ENCODE measurements at places on chromosomes 5 and 9. TPM values are rescaled to one million over a fixed set of nuclear protein-coding genes. Genes with fewer than 3 reads are reported as not detected.

The CARD9 gene
- 7.2 TPM for total RNA-seq

The MAST4 gene
- total RNA-seq, result 19.0 TPM

The SPINK5 gene
- total RNA-seq, result not detected

GRCh38 chr9:134597041-134597913 lies 44.3 kb upstream of the COL5A1 start:
- H3K36me3 ChIP-seq, result no peaks in the 10 kb centered on the region
- no peaks in the 10 kb centered on the region for H3K27me3 ChIP-seq
- no peak overlapping the region for H3K27ac ChIP-seq
- no peaks in the 10 kb centered on the region for H3K4me1 ChIP-seq

GRCh38 chr5:1859099-1859498 lies 23.6 kb downstream of the IRX4 start:
- H3K4me3 ChIP-seq, result no peak overlapping the region
- DNase-seq, result no peak
- no peaks in the 10 kb centered on the region for H3K36me3 ChIP-seq
- peaks cover 10% of the 10 kb centered on the region for H3K27me3 ChIP-seq
- H3K4me1 ChIP-seq, result no peaks in the 10 kb centered on the region
- H3K27ac ChIP-seq, result no peak overlapping the region

- H3K36me3 ChIP-seq, result no peaks in the 10 kb centered on the region
- H3K27me3 ChIP-seq, result no peaks in the 10 kb centered on the region
- H3K27ac ChIP-seq, result no peak overlapping the region
- H3K4me3 ChIP-seq, result no peak overlapping the region
- DNase-seq, result no peak
These were observed 538.0 kb downstream of the EBF1 start for GRCh38 chr5:158561562-158562190.

GRCh38 chr5:142521706-142522105 lies 164.2 kb downstream of the FGF1 start:
- DNase-seq, result no peak
- no peaks in the 10 kb centered on the region for H3K36me3 ChIP-seq
- no peak overlapping the region for H3K27ac ChIP-seq
- no peaks in the 10 kb centered on the region for H3K4me1 ChIP-seq
- no peak overlapping the region for H3K4me3 ChIP-seq

- H3K27me3 ChIP-seq, result no peaks in the 10 kb centered on the region
- no peak overlapping the region for H3K27ac ChIP-seq
- no peaks in the 10 kb centered on the region for H3K36me3 ChIP-seq
- H3K4me1 ChIP-seq, result no peaks in the 10 kb centered on the region
- DNase-seq, result no peak
These were observed 40.2 kb downstream of the RXRA start for GRCh38 chr9:134366223-134367031.

DNA sequence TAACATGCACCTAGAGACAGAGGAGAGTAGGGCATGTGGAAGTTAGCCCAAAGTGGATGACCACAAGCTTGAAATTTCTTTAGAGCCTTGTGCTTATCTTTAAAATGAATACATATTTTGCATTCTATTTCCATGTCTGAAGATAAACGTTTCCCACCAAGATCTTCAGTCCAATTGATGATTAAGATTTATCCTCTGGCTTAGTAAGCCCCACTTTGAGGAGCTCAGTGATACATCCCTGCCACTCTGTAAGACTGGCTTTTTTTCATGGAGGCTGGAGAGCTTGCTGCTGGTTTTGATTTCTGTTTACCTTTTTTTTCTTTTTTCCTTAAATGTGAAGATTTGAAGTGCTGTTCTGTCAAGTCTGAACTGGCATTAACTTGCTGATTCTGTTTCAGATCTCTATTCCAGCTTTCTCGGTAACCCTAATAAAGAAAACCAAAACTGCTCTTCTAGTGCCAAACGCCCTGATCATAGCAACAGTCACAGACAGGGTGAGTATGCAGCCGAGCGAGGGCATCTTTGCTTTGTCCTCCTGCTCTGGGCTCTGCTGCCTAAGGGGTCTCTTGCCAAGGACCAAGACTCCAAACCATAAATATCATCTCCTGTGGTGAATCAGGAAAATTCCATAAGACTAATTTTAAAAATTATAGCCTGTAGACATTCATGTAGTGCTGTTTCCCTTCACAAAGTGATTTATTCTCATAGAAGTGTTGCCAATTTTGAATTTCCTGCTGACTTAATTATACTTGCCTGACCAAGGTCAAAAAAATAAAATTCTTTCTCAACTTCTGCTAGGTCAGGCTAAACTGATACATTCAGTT lies 54.3 kb downstream of the GRAMD2B start:
- no peak for DNase-seq
- no peak overlapping the region for H3K27ac ChIP-seq
- H3K4me3 ChIP-seq, result no peak overlapping the region

- H3K36me3 ChIP-seq, result peaks cover 4% of the 10 kb centered on the region
- peaks cover 17% of the 10 kb centered on the region for H3K27me3 ChIP-seq
- H3K4me1 ChIP-seq, result peaks cover 8% of the 10 kb centered on the region
- H3K4me3 ChIP-seq, result no peak overlapping the region
These were observed 121.5 kb upstream of the SPRY4 start for GRCh38 chr5:142446131-142446959.

- H3K4me1 ChIP-seq, result peaks cover 81% of the 10 kb centered on the region
- H3K27me3 ChIP-seq, result no peaks in the 10 kb centered on the region
- no peak overlapping the region for H3K27ac ChIP-seq
These were observed 5.0 kb downstream of the TENT4A start for GRCh38 chr5:6718161-6718681.

- DNase-seq, result no peak
- H3K27me3 ChIP-seq, result no peaks in the 10 kb centered on the region
- no peak overlapping the region for H3K27ac ChIP-seq
- no peak overlapping the region for H3K4me3 ChIP-seq
These were observed 467.6 kb upstream of the ZNF608 start for GRCh38 chr5:125214080-125214479.

Data from activated T-helper 1 cell treated with anti-CD3 and anti-CD28 coated beads, Interleukin-12 subunit alpha, Interleukin-12 subunit beta, Interleukin-2, Interleukin-4 antibody, amounts not matched to agents 30 ng/mL and 10 ng/mL and 1 ng/mL, durations not matched to agents 14 hours and 24 hours and 36 hours (primary cell).